ENCODE measurements at places on chromosomes 3 and 15.

DNA sequence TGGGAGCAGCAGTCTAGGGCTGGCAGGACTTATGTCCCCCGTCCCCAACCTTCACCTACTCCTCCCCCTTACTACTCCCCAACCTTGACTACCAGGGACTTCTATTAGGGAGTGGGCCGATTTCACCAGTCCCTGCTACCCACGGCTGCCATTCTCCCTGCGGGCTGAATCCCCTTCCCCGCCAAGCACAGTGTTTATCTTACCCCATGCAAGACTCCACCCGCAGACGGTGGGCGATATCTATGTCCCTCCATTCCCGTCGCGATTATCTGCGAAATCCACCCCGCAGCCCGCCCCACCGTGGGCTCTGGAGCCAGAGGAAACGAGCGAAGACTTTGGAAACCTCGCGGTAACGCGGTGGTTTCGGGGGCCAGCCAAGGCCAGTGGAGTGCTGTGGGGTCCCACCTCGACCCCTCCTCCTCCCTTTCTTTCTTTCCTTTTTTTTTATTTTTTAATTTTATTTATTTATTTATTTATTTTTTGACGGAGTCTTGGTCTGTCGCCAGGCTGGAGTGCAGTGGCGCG is 4.7 kb downstream of the ISLR2 start:
- DNase-seq, result no peak

GRCh38 chr15:92149029-92149428 is 244.7 kb upstream of the ST8SIA2 start:
- no peak for DNase-seq

DNA sequence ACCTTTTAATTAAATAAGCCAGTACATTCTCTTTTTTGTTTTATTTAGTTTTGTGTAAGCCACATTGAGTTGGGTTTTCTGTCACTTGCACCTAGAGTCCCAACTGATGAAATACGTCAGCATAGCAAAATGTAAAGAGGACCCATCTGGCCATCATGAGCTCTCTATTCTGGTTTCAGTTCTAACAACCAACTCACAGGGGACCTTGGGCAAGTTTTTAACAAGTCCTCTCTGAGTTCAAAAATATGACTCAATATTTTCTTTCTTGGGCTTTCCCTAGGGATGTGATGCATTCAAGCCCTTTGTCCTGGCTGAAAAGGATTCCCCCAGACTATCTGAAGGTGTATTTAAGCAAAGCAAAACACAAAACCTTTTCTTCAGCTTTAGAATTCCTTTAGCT is 32.9 kb downstream of the PLCH1 start:
- no peak for DNase-seq

- no peak for DNase-seq
Observed at GRCh38 chr3:118688396-118688884, 346.2 kb downstream of the IGSF11 start.

Data from stimulated activated CD8-positive, alpha-beta memory T cell treated with anti-CD3 and anti-CD28 coated beads, Interleukin-2, amount 100 ng/mL, for 1 hour (primary cell).